ENCODE measurements at places on chromosomes 2 and 18. TPM values are rescaled to one million over a fixed set of nuclear protein-coding genes. Genes with fewer than 3 reads are reported as not detected.
A peak's percentile ranks its signal among the peaks of the same experiment; 100 is the strongest.

FBXO41 gene
- 10.9 TPM for total RNA-seq

SOX11 gene
- total RNA-seq, result 19.2 TPM

RAB12 gene
- total RNA-seq, result 52.6 TPM

CD8B2 gene
- not detected for total RNA-seq

DDX1 gene
- total RNA-seq, result 140 TPM

MC4R gene
- total RNA-seq, result not detected

LRRTM4 gene
- total RNA-seq, result 0.59 TPM

CFAP65 gene
- total RNA-seq, result 0.27 TPM

DNA sequence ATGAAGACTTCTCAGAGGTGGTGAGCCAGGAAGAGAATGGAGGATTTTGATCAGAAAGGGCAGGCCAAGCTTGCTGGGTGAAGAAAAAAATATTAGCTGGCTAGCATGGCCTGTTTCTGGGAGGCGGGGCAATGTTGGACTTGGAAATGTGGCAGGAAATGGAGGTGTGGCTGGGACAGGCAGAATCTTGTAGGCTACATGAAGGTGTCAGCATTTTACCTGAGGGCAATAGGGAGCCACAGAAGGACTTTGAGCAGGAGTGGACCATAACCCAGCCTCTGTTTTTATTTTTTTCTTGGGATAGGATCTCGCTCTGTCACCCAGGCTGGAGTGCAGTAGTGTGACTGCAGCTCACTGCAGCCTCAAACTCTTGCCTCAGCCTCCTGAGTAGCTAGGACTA lies 31.7 kb downstream of the EMX1 start:
- H3K4me1 ChIP-seq, result no peaks in the 10 kb centered on the region
- no peak for DNase-seq
- H3K27ac ChIP-seq, result no peak overlapping the region
- no peaks in the 10 kb centered on the region for H3K27me3 ChIP-seq
- H3K36me3 ChIP-seq, result no peaks in the 10 kb centered on the region

- no peak overlapping the region for H3K4me3 ChIP-seq
- peaks cover 8% of the 10 kb centered on the region for H3K4me1 ChIP-seq
- no peak for DNase-seq
- no peaks in the 10 kb centered on the region for H3K27me3 ChIP-seq
- H3K27ac ChIP-seq, result no peak overlapping the region
- no peaks in the 10 kb centered on the region for H3K36me3 ChIP-seq
These were observed 5.4 kb upstream of the NCKAP5 start for GRCh38 chr2:133573491-133574162.

- no peak overlapping the region for H3K27ac ChIP-seq
- H3K4me1 ChIP-seq, result no peaks in the 10 kb centered on the region
- no peak overlapping the region for H3K4me3 ChIP-seq
- no peaks in the 10 kb centered on the region for H3K36me3 ChIP-seq
- DNase-seq, result no peak
These were observed 8.5 kb downstream of the ESPNL start for GRCh38 chr2:238108423-238109183.

DNA sequence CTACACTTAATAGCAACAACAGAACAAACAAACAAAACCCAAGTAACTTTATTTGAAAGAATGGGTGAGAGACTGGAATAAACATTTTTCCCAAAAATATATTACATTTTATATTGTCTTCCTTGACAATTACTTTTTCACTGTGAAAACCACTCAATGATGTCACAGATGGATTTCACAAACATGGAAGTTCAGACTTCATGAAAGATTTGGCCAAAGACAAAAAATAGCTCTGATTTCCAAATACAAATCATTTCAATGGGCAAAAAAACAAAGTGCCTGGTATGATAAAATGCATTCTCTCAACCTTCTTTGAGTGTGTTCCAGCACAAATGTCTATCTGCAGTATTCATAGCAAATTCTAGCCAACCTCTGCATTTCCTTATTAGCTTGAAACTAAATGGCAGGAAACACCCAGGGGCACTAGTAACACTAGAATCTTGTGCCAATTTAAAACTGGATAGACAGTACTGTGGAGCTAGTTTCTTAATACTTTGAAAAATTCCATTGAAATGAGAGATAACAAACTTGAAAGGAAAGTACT lies 28.5 kb upstream of the NAPG start:
- peak; percentile 29 for DNase-seq
- no peaks in the 10 kb centered on the region for H3K27me3 ChIP-seq
- H3K27ac ChIP-seq, result no peak overlapping the region
- no peaks in the 10 kb centered on the region for H3K36me3 ChIP-seq
- no peaks in the 10 kb centered on the region for H3K4me1 ChIP-seq

DNA sequence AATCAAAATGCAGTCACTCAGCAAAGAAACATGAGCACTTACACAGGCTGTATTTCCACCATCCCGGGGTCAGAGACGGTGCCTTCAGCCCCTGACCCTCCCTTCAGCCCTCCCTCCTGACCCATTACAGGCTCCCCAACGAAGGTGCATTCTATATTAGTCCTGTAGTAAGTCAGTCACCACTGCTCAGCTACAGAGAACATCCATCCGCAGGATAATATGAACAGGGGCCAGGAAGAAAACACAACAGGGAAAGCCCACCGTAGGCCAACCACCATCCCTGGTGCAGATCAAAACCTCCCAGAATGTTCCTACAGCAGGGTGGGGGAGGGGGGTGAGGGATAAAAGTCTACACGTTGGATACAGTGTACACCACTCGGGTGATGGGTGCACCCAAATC lies 15.1 kb downstream of the PXDN start:
- DNase-seq, result no peak
- H3K27ac ChIP-seq, result peak overlapping the region; percentile 100
- peaks cover 48% of the 10 kb centered on the region for H3K4me1 ChIP-seq

GRCh38 chr2:64085936-64086335 lies 58.3 kb downstream of the PELI1 start:
- no peaks in the 10 kb centered on the region for H3K27me3 ChIP-seq
- H3K4me3 ChIP-seq, result no peak overlapping the region
- H3K36me3 ChIP-seq, result no peaks in the 10 kb centered on the region
- no peak overlapping the region for H3K27ac ChIP-seq
- DNase-seq, result no peak

DNA sequence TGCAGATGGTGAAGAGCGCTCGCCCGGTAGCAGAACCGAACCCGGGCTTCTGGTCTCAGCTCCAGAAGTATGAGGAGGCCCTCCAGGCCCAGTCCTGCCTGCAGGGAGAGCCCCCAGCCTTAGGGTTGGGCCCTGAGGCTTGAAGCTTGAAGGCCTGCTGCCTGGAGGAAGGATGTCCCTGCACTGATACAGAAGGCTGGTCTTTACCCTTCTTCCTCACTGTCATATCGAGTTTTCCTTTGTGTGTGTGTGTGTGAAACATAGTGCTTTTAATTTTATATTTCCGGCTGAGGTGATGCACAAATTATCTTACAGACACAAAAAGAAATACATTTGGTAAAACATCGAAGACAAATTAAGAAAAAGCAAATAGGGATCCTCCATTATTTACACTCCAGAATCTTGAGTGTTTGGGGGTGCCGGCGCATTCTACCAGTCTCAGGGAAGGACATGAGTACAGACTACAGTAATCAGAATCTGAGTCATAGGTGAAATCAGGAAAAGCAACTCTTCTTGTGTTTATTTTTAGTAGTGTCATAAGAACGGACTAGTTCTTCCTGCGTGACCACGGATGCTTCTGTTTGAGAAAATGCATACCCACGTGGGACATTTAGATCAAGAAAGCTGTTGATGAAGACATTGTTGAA lies 1.3 kb downstream of the DUSP28 start:
- peaks cover 45% of the 10 kb centered on the region for H3K4me1 ChIP-seq
- H3K27ac ChIP-seq, result peak overlapping the region; percentile 77
- peak overlapping the region; percentile 63 for H3K4me3 ChIP-seq

DNA sequence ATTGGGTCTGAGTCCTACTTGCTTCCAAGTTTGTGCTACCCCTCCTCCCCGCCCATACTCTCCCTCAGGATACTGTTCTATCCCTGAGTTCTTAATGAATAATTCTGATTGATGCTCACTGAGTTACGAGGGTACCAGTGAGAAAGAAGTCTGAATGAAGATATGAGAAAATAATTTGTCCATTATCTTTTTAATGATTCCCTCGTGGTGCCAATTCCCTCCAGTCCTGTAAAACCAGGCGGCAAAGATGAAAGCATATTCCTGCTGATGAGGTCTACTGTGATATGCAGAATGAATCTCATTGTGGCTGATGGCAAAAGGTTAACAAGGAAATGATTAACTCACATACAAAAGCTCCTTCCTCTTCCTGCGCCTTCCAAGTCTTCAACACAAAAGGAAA lies 650.2 kb upstream of the SLC39A10 start:
- H3K4me1 ChIP-seq, result no peaks in the 10 kb centered on the region
- H3K4me3 ChIP-seq, result no peak overlapping the region
- no peak for DNase-seq

DNA sequence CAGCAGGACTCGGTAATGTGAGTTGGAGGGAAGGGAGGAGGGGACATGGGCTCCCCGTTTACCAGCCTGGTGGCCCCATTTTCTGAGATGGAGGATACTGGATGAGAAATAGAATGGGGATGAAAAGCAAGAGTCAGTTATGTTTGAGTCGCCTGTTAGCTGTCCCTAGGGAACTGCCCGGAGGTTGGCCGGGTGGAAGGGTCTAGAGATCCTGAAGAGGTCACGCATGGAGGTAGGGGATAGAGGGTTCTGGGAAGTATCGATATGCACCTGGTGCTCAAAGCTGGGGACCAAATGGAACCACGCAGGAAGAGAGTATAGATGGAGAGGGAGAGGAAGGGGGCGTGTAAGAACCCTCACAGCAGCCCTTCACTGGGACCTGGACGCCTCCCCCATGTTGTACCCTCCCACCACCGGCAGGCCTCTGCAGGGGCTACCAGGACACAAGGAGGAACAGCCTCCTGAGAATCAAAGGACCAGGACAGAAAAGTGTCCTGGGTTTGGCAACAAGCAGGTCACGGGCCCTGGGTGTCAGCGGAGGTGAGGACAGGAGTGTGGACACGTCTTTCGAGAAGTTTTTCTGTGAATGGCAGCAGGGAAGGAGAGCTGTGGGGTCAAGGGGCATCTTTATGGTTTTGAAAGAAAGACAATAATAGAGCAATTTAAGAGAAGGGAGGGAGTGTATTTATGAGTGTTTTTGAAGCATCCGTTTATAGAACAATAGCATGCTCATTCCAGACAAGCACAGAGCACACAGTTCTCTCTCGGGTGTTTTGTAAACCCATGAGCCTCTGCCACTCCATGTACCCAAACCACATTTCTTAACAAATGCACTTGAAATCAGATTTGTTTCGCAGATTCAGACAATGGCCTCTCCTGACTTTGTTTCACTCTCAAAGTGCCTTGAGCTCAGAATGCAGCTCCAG lies 132.2 kb downstream of the SMAD7 start:
- no peaks in the 10 kb centered on the region for H3K27me3 ChIP-seq
- H3K4me3 ChIP-seq, result no peak overlapping the region
- no peak overlapping the region for H3K27ac ChIP-seq
- H3K4me1 ChIP-seq, result peaks cover 7% of the 10 kb centered on the region
- DNase-seq, result no peak

- H3K36me3 ChIP-seq, result no peaks in the 10 kb centered on the region
- H3K4me3 ChIP-seq, result no peak overlapping the region
- H3K4me1 ChIP-seq, result no peaks in the 10 kb centered on the region
- H3K27me3 ChIP-seq, result no peaks in the 10 kb centered on the region
These were observed 452.4 kb upstream of the RGPD4 start for GRCh38 chr2:107374249-107374648.

GRCh38 chr2:8170552-8171327 lies 511.1 kb upstream of the ID2 start:
- peaks cover 31% of the 10 kb centered on the region for H3K4me1 ChIP-seq
- H3K36me3 ChIP-seq, result no peaks in the 10 kb centered on the region
- no peak overlapping the region for H3K4me3 ChIP-seq
- peak overlapping the region; percentile 42 for H3K27ac ChIP-seq
- DNase-seq, result no peak

DNA sequence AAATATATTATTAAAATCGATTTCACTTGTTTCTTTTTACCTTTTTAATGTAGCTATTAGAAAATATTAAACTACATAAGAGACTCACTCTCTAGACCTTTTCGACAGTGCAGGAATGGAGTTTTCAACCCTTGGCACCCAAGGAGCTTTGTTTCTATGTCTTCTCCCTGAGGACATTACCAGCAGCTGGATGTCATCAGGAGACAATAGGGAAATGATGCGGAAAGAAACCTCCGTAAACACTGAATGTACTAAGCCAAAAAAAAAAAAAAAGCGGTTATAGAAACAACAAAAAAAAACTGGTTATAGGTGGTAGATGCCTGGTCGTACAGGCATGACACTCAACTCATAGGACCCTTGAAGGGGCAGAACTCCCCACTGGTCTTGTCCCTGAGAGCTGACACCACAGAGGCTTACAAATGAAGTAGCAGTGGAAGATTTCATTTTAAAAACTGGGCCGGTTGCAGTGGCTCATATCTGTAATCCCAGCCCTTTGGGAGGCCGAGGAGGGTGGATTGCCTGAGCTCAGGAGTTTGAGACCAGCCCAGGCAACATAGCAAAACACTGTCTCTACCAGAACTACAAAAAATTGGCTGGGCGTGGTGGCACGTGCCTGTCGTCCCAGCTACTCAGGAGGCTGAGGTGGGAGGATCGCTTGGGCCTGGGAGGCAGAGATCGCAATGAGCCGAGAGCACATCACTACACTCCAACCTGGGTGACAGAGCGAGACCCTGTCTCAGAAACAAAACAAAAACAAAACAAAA lies 23.8 kb downstream of the THAP4 start:
- DNase-seq, result peak; percentile 26
- H3K27me3 ChIP-seq, result no peaks in the 10 kb centered on the region
- no peak overlapping the region for H3K4me3 ChIP-seq

GRCh38 chr2:101976891-101977290 lies 14.9 kb upstream of the IL1R2 start:
- no peak overlapping the region for H3K27ac ChIP-seq
- H3K27me3 ChIP-seq, result no peaks in the 10 kb centered on the region
- H3K4me1 ChIP-seq, result peaks cover 4% of the 10 kb centered on the region
- H3K4me3 ChIP-seq, result no peak overlapping the region
- no peak for DNase-seq
- H3K36me3 ChIP-seq, result no peaks in the 10 kb centered on the region

GRCh38 chr2:69735686-69736085 lies 6.2 kb upstream of the ANXA4 start:
- no peak overlapping the region for H3K4me3 ChIP-seq
- H3K4me1 ChIP-seq, result no peaks in the 10 kb centered on the region
- peaks cover 2% of the 10 kb centered on the region for H3K27me3 ChIP-seq
- no peaks in the 10 kb centered on the region for H3K36me3 ChIP-seq
- DNase-seq, result no peak

DNA sequence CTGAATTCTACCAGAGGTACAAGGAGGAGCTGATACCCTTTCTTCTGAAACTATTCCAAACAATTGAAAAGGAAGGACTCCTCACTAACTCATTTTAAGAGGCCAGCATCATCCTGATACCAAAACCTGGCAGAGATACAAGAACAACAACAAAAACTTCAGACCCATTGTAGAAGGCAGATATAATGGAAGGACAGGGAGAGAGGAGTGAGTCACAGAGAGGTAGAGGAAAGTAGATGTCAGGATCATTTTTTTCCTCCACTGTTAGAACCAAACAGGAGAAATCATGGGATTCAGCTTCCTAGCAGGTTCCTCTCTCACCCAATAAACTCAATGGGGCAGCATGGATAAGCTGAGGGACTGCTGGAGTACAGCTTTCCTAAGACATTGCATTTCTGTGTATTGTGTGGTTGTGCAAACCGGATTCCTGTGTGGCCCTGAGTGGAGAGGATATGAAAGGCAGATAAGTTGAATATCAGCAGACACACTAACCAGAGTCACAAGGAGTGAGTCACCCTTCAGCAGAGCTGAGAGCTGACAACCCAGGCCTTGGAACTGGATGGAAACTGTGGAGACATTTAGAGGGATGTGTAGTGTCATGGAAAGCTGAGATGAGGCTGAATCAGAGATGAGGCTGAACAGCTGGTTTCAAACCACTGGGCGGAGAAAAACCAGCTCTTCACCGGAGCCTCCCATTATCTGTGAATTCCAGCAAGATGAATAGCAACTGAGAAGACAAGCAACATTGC lies 60.9 kb upstream of the MMADHC start:
- no peaks in the 10 kb centered on the region for H3K27me3 ChIP-seq
- no peaks in the 10 kb centered on the region for H3K36me3 ChIP-seq
- peak; percentile 99 for DNase-seq
- H3K4me1 ChIP-seq, result peaks cover 16% of the 10 kb centered on the region
- H3K27ac ChIP-seq, result peak overlapping the region; percentile 82
